Activated CD4-positive, alpha-beta T cell treated with anti-CD3 and anti-CD28 coated beads, Interleukin-2, amount 10 ng/mL, durations not matched to agents 24 days and 14 days (primary cell): ENCODE measurements at places on chromosomes 5 and 9. TPM values are rescaled to one million over a fixed set of nuclear protein-coding genes. Genes with fewer than 3 reads are reported as not detected.

DNA sequence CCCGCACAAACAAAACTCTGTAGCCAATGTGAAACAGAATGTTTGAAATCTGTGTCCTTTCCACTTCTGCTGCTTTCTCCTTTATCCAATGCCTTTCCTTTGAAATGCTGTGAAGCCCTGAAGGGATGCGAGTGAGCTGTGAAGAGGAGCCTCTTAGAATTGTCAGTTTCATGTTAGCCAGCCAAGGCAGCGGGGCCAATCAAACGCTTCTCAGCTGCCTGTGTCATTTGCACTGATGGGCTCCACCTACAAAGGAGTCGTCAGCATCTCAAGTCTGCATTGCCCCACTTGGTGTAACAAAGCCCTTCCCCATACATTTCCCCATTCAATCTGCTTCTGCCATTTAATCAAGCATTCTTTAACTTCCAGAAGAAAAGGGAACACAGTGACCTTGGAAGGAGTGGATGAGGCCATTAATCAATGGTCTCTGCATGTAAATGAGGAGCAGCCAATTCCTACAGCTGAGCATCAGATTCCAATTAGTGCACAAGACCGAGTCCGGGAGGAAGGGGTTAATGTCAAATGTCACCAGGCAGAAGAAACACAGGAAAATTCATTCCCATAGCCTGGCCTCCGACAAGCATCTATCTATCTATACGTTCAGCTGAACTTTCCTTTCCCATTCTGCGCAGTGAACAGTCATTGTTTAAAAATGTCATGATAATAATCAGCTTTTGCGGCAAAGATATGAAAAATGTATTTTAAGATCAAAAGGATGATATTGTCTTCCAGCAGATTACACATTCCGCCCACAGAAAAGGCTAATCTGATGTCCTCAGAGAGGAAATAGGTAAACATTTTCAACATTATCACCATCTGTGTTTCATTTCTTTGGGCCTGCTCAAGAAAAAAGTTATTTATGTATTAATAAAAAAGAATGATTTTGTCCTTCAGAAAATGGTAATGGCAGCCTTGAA lies 154.6 kb downstream of the FSTL4 start:
- H3K36me3 ChIP-seq = no peaks in the 10 kb centered on the region
- H3K27ac ChIP-seq = no peak overlapping the region
- no peak overlapping the region for H3K4me3 ChIP-seq
- peaks cover 7% of the 10 kb centered on the region for H3K27me3 ChIP-seq

PCDHB12 gene
- total RNA-seq = not detected in 2 replicates

GGTA1 gene
- total RNA-seq = 0.14 TPM in 1 of 2 replicates, not detected in the other

OGN gene
- not detected in 2 replicates for total RNA-seq

DNA sequence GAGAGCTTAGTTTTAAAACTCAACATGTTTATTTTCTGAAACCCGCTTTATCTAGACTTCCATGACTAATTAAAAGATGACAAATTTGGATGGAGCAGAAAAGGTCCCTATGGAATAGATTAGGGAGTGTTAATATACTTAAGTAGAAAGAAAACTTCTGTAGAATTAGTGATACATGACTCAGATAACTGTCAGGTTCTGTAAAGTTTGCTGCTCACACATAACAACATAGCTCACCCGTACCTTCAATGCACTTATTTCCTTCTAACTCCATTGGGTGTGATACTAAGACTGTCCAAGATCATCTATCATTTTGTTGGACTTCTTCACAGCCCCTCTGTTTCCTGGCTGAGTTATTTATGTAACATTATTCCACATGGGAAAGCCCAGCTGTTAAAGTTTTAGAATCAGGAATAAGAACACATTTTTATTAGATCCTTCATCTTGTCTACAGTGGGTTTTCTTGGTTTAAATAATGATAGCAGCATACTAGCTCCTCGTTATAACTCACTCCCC lies 27.8 kb downstream of the TMEM167A start:
- peaks cover under 1% of the 10 kb centered on the region for H3K4me1 ChIP-seq
- DNase-seq = no peak
- no peak overlapping the region for H3K4me3 ChIP-seq
- no peaks in the 10 kb centered on the region for H3K27me3 ChIP-seq
